ENCODE measurements at places on chromosomes 7 and 10.

- no peak for DNase-seq
- H3K4me1 ChIP-seq, result no peaks in the 10 kb centered on the region
- H3K4me3 ChIP-seq, result no peak overlapping the region
Observed at GRCh38 chr10:30227481-30227880, 121.6 kb downstream of the MTPAP start.

DNA sequence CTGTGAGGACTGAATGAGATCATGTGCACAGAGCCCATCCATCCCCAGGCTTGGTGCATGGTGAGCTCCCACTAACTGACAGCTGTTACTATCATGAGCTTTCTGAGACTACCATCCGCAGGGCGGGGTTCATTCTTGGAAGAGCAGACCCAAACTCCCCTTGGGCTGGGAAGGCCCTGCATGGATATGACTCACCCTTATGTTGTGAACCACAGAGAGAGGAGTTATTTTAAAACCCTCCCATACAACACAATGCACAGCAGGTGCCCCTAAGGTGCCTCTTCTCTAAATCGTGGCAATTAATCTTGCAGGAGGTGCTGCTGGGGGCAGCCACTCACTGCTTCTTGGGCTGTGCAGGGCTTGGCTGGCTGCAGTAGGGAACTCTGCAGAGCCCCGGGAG is 219.1 kb downstream of the GFRA1 start:
- H3K4me3 ChIP-seq, result no peak overlapping the region
- no peak overlapping the region for H3K27ac ChIP-seq
- H3K27me3 ChIP-seq, result no peaks in the 10 kb centered on the region
- no peaks in the 10 kb centered on the region for H3K36me3 ChIP-seq
- DNase-seq, result no peak

DNA sequence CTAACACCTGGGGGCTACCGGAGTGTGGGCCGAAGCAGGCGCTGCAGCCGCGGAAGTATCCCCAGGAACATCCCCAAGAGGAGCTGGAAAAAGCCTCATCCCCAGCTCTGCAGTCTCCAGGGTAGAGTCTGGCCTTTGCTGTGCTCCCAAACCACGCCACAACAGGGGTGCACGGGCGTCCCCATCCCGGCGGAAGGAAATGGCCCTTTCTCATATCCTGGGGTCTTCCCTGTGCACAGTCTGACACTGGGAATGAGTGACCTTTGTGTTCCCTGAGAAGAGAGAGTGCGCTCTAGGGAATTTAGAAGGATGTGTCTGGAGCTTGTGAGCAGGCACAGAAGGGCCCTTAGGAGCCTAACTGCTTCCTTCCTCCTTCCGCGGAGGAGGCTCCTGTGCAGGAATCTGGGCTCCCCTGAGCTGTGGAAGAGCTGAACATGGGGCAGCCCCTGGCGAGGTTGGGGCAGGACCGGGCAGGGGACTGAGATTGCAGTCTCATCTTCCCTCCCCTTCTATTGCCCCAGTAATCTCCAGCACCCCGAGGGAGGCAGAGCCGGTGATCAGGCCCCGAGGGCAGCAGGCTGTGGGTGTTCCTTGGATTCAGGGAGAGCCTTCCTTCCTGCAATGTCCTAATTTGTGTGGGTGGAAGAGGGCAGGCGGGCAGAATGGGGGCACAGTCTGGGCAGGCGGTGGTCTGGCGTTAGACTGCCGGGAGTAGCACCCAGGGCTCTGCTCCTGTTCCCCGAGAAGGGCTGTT is 1.3 kb downstream of the REPIN1 start:
- no peaks in the 10 kb centered on the region for H3K36me3 ChIP-seq
- DNase-seq, result no peak
- no peaks in the 10 kb centered on the region for H3K27me3 ChIP-seq
- H3K4me1 ChIP-seq, result peaks cover 21% of the 10 kb centered on the region

- H3K4me3 ChIP-seq, result no peak overlapping the region
- H3K27me3 ChIP-seq, result peaks cover 16% of the 10 kb centered on the region
- DNase-seq, result no peak
- no peaks in the 10 kb centered on the region for H3K4me1 ChIP-seq
- H3K27ac ChIP-seq, result no peak overlapping the region
Observed at GRCh38 chr10:118768041-118768919, 13.5 kb upstream of the CACUL1 start.

DNA sequence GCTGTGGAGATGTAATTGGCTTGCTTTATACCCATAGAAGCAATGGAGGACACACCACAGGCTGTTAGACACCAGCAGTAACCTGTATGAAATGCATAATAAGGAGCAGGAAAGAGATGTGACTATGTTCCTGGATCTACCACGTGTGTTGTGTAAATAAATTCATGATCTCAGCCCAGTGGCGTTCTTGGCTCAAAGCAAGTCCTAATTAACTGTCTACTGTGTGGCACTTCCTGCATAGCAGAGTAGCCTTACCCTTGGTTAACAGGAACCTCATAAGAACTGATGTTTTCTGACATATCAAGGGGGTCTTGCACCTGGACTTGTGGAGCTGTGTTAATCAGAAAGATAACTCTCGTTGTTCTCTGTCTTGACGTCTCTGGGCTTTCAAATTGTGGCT is 25.7 kb upstream of the FAM180A start:
- H3K27me3 ChIP-seq, result peaks cover 33% of the 10 kb centered on the region
- no peak overlapping the region for H3K27ac ChIP-seq
- no peaks in the 10 kb centered on the region for H3K36me3 ChIP-seq
- no peak overlapping the region for H3K4me3 ChIP-seq
- no peak for DNase-seq

DNA sequence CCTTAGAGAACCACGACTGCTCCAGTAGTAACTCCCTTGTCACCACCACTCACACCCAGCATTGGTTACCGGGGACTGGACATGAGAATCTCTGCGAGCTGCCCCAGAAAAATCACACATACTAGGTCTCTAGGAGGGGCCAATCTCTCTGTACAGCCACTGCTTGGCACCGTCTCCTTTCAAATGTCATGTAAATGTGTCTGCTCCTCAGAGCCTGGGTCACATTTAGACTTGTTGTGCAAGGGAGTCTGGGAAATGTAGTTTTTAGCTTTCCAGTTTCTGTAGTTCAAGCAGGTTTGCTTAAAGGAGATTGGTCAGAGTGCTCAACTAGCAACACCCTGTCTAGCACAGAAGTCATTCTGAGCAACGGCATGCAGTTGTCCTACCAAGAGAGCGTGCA is 60.0 kb downstream of the CHN2 start:
- H3K4me1 ChIP-seq, result peaks cover 18% of the 10 kb centered on the region
- no peaks in the 10 kb centered on the region for H3K27me3 ChIP-seq
- DNase-seq, result no peak
- no peak overlapping the region for H3K4me3 ChIP-seq

DNA sequence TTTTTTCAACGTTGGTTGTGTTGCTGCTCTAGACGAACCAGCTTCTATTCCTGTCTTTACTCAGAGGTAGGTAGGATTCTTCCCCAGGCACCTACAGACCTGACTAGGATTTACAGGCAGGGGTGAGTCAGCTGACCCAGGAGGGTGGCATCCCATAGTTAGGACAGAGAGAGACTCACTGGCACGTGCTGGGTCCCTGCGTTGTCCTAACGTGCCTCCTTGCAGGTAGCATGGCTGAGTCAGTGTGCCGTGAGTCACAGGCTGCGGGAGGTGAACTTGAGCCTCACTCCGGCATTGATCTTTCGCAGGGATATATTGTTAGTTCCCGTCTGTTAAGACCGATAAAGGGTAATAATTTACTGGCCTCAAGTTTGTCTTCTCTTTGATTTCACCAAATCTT is 96.5 kb downstream of the PFKFB3 start:
- no peak for DNase-seq
- peaks cover 42% of the 10 kb centered on the region for H3K4me1 ChIP-seq
- peak overlapping the region; percentile 71 for H3K4me3 ChIP-seq

- H3K36me3 ChIP-seq, result no peaks in the 10 kb centered on the region
- no peak for DNase-seq
- no peaks in the 10 kb centered on the region for H3K27me3 ChIP-seq
- H3K4me3 ChIP-seq, result no peak overlapping the region
Observed at GRCh38 chr10:15189133-15189885, 20.8 kb upstream of the NMT2 start.

DNA sequence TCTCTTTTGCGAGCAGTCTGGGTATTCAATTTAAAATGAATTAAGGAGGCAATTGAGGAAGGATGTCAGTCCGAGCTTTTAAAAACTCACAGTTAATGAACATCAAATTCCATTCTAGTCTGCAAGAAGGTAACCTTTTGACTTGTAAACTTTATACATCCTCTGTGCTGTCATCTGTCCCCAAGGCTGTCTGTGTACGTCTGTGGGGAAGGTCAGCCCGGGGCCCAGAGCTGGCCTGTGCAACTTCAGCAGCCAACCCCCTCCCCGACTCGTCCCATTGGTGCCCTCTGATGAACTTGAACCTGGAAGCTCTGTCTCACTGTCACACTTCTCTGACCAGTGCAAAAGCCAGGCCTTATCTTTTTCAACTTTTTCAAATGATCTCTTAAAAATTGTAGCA is 80.3 kb downstream of the CCDC3 start:
- H3K36me3 ChIP-seq, result no peaks in the 10 kb centered on the region
- no peak overlapping the region for H3K27ac ChIP-seq
- DNase-seq, result no peak
- no peaks in the 10 kb centered on the region for H3K27me3 ChIP-seq
- no peaks in the 10 kb centered on the region for H3K4me1 ChIP-seq

DNA sequence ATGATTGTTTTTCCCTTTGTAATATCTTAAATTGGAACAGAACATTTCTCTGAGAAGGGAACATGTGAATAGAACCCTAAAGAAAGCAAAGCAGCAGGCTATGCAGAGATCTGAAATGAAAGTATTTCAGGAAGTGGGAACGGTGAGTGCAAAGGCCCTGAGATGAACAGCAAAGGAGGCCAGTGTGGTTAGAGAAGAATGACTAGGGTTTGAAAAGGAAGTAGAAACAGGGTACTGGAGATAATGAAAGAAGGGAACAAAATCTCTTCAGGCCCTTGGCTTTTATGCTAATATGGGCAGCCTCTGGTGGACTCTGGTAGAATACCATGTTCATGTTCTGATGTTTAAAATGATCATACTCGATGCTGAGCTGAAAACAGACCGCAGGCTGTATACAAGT is 22.2 kb downstream of the ARHGAP21 start:
- no peaks in the 10 kb centered on the region for H3K36me3 ChIP-seq
- no peak for DNase-seq

- no peaks in the 10 kb centered on the region for H3K36me3 ChIP-seq
- H3K27ac ChIP-seq, result no peak overlapping the region
- no peaks in the 10 kb centered on the region for H3K4me1 ChIP-seq
- no peak for DNase-seq
Observed at GRCh38 chr10:33803248-33803647, 468.8 kb upstream of the NRP1 start.

- peaks cover 26% of the 10 kb centered on the region for H3K36me3 ChIP-seq
- no peak for DNase-seq
- H3K4me3 ChIP-seq, result peak overlapping the region; percentile 9
- H3K27ac ChIP-seq, result peak overlapping the region; percentile 93
Observed at GRCh38 chr7:104960741-104961448, 53.1 kb upstream of the KMT2E start.

- H3K4me3 ChIP-seq, result peak overlapping the region; percentile 99
- no peak for DNase-seq
- H3K27ac ChIP-seq, result peak overlapping the region; percentile 92
- H3K27me3 ChIP-seq, result no peaks in the 10 kb centered on the region
Observed at GRCh38 chr10:72328045-72328828, 26.5 kb downstream of the DNAJB12 start.

- H3K4me3 ChIP-seq, result no peak overlapping the region
- H3K4me1 ChIP-seq, result peaks cover 6% of the 10 kb centered on the region
- H3K27me3 ChIP-seq, result no peaks in the 10 kb centered on the region
- H3K36me3 ChIP-seq, result no peaks in the 10 kb centered on the region
- no peak for DNase-seq
Observed at GRCh38 chr10:132155723-132156381, 30.9 kb upstream of the DPYSL4 start.

DNA sequence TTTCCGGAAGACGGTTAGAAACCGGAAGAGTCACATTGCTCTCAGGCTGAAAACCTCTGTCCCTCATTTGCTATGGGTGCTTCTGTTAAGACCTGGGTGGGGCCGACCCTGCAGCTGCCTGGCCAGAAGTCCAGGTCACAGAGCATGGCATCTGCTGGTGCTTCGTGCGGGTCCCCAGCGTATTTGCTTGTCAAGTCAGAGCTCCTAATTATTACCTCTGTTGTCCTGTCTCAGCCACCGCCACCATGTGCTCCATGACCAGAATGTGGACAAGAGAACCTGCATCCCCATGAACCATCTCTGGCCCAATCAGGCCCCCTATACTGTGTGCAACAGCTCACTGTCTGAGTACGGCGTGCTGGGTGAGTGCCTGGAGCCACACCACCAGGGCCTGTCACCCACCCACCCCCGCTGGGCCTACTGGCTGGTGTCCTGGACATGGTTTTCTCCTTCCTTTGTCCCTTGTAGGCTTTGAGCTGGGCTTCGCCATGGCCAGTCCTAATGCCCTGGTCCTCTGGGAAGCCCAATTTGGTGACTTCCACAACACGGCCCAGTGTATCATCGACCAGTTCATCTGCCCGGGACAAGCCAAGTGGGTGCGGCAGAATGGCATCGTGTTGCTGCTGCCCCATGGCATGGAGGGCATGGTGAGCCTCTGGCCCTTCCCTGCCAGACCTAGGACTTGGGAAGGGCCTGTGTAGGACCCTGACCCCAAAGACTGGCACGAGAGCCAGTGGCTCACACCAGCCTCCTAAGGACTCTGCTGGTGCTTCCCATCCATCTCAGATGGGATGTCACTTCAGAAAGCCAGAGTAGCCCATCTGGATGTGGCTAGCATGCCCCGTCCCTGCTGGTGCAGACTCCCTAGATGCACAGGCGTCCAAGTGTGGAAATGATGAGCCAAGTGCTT is 51.3 kb upstream of the ZMIZ2 start:
- no peak for DNase-seq
- peaks cover 6% of the 10 kb centered on the region for H3K36me3 ChIP-seq
- H3K4me1 ChIP-seq, result no peaks in the 10 kb centered on the region
- H3K27ac ChIP-seq, result no peak overlapping the region

GRCh38 chr10:73653701-73654100 is 2.1 kb downstream of the SYNPO2L start:
- H3K36me3 ChIP-seq, result no peaks in the 10 kb centered on the region
- H3K27ac ChIP-seq, result no peak overlapping the region
- H3K4me3 ChIP-seq, result no peak overlapping the region
- DNase-seq, result no peak

DNA sequence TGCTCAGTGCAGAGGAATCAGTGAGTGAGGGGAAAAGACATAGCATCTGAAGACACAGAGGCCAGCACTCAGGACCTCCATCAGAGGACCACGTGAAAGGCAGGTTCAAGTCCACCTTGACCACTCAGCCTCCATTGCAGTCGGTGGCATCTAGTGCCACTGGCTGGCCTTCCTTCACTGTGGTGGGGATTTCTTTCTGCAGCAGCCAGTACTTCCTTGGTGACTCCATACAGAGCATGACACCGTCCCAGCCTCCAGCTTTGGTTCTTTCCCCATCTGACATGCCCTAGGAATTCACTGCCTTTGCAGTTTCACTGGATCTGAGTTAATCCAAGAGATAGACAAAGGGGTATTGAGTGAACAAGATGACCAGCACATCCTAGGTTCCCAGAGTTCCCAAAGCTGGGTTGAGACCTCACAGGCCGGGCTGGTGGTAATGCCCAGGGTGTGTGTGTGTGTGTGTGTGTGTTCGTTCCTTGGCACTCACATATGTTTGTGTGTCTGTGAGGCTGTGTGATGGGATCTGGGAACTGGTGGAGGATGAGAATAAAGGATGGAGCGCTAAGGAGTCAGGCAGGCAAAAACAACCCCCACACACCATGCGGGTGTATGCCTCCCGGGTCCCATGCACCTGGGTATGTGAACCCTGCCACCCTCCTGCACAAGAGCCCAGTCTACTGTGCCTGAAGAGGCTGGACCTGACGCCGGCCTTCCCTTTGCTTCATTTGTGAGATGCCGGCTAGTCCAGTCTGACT is 57.8 kb downstream of the SYPL1 start:
- H3K4me1 ChIP-seq, result peaks cover 5% of the 10 kb centered on the region
- DNase-seq, result no peak
- H3K36me3 ChIP-seq, result no peaks in the 10 kb centered on the region
- peaks cover 6% of the 10 kb centered on the region for H3K27me3 ChIP-seq
- no peak overlapping the region for H3K27ac ChIP-seq
